ENCODE measurements at places on chromosomes 11 and 22. TPM values are rescaled to one million over a fixed set of nuclear protein-coding genes. Genes with fewer than 3 reads are reported as not detected.

Gene E2F8
- not detected for polyA plus RNA-seq

Gene CHADL
- polyA plus RNA-seq: 0.27 TPM

DNA sequence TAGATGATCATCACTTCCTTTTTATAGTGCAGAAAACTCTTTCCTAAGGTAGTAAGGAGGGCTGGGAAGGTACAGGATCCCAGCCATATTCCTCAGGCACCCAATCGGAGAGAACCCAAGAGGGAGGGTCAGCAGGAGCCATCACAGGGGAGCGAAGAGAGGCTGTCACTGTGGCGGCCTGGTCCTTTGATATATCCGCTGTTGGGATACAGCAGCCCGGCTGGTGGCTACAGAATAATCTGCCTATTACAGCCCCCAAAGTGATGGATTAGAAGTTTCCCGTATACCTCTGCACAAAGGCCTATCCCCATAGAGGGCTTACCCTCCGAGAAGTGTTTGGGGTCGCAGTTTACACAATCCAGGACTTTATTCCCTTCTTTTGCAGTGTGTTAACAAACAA, 48.5 kb downstream of the OR4D9 start:
- peaks cover 16% of the 10 kb centered on the region for H3K27me3 ChIP-seq
- no peak overlapping the region for H3K27ac ChIP-seq
- DNase-seq: no peak
- no peak overlapping the region for H3K4me3 ChIP-seq
- no peaks in the 10 kb centered on the region for H3K36me3 ChIP-seq
- H3K4me1 ChIP-seq: peaks cover 51% of the 10 kb centered on the region

GRCh38 chr11:69891421-69892236, 72.4 kb upstream of the FGF3 start:
- no peak for DNase-seq
- H3K27ac ChIP-seq: no peak overlapping the region
- no peaks in the 10 kb centered on the region for H3K4me1 ChIP-seq
- no peaks in the 10 kb centered on the region for H3K36me3 ChIP-seq
- no peak overlapping the region for H3K4me3 ChIP-seq

DNA sequence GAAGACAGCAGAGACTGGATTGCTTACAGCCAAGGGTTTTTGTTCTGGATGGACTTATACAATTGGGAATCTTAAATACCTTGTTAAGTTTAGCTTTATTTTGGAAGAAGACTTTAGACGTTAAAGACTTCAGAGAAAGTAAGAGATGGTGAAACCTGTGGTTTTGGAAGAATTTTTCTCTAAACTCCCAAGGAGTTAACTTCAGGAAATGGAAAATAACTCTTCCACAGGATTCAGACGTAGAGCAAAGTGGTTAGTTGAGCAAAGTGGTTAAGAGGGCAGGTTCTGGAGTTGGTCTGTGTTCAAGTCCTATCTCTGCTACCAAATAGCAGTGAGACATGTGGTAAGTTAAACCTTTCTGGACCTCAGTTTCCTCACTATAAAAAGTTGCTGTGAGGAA, 12.8 kb downstream of the PITPNB start:
- H3K4me3 ChIP-seq: no peak overlapping the region
- peak overlapping the region; percentile 55 for H3K27ac ChIP-seq
- H3K27me3 ChIP-seq: no peaks in the 10 kb centered on the region
- no peak for DNase-seq

DNA sequence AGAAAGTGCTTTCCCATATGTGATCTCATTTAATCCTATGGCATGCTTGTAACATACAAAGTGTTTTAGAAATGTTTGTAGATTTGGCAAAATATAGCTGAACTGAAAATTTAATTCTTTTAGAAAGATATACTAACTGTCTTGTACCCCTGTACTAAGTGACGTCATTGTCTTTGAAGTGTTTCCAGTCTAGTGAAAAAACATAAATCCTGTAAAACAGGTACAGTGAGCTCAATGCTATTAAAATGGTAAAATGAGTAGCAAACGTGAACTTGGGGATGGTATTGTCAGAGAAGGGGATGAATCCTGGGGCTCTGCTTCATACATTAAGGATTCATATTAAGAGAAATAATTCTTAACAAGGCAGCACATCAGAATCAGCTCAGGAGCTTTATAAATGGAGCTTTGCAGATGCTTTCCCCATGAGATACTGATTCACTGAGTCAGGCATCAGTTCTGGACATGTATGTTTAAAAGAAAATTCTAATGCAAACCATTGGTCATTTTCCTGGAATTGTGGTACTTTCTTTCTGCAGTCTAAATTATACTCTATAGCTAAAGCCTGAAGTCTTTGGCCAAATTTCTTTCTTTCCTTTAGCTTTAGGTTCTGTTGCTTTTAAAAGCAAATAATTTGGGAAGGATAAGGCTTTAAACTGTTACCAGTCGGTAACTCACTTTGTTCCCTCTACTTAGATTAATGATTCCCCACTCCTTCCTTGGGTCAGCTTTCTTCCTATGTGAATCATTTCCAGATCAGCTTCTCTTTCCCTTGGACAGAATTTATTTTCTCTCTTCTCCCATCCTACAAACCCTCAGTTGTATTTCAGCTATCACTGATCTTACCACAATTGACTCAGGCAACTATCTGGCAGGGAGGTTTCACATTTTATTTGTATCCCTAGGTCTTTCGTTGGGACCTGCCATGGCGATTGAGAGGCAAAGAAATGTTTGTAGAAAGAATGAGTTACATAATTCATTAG, 57.5 kb upstream of the DDI1 start:
- no peaks in the 10 kb centered on the region for H3K27me3 ChIP-seq
- no peak for DNase-seq
- H3K4me3 ChIP-seq: no peak overlapping the region
- H3K36me3 ChIP-seq: no peaks in the 10 kb centered on the region
- no peaks in the 10 kb centered on the region for H3K4me1 ChIP-seq
- H3K27ac ChIP-seq: no peak overlapping the region

GRCh38 chr22:36405671-36406538, 18.1 kb upstream of the MYH9 start:
- H3K4me1 ChIP-seq: peaks cover 83% of the 10 kb centered on the region
- no peaks in the 10 kb centered on the region for H3K36me3 ChIP-seq
- peak overlapping the region; percentile 90 for H3K27ac ChIP-seq
- peak; percentile 92 for DNase-seq
- no peaks in the 10 kb centered on the region for H3K27me3 ChIP-seq

GRCh38 chr11:3879216-3879966, 23.9 kb downstream of the STIM1 start:
- H3K4me3 ChIP-seq: no peak overlapping the region

DNA sequence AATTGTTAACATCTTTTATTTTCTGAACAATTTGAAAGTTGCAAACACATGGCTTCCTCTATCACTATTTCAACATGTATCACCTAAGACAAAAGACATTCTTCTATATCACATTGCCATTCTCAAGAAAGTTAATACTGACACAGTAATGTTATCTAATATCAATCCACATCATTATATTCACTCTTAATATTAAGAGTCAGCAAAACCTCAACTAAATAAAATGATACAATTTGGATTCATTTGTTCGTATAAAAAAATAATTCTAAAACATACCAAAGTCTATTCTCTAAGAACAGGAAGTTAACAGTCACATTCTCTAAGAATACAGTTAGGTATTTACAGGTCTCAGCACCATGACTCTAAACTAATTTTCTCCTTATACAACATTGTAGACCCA, 52.0 kb downstream of the ABTB2 start:
- H3K27ac ChIP-seq: no peak overlapping the region
- H3K4me1 ChIP-seq: peaks cover 53% of the 10 kb centered on the region
- H3K36me3 ChIP-seq: no peaks in the 10 kb centered on the region
- H3K4me3 ChIP-seq: no peak overlapping the region
- no peaks in the 10 kb centered on the region for H3K27me3 ChIP-seq
- DNase-seq: no peak

GRCh38 chr11:72422414-72422813, 11.9 kb downstream of the CLPB start:
- peaks cover 22% of the 10 kb centered on the region for H3K4me1 ChIP-seq
- no peaks in the 10 kb centered on the region for H3K27me3 ChIP-seq
- no peak overlapping the region for H3K4me3 ChIP-seq
- H3K36me3 ChIP-seq: peaks cover 15% of the 10 kb centered on the region

- H3K4me3 ChIP-seq: no peak overlapping the region
- H3K27me3 ChIP-seq: peaks cover 11% of the 10 kb centered on the region
- no peak for DNase-seq
- no peak overlapping the region for H3K27ac ChIP-seq
Observed at GRCh38 chr11:129273944-129274711, 82.0 kb upstream of the ARHGAP32 start.

Data from CD14-positive monocyte (primary cell).